Stimulated activated CD8-positive, alpha-beta memory T cell treated with anti-CD3 and anti-CD28 coated beads, Interleukin-4, amount 100 ng/mL, for 4 hours (primary cell): ENCODE measurements at places on chromosomes 5 and 9.

- DNase-seq: no peak
Measured at GRCh38 chr5:177494346-177495195, 2.8 kb downstream of the PDLIM7 start.

DNA sequence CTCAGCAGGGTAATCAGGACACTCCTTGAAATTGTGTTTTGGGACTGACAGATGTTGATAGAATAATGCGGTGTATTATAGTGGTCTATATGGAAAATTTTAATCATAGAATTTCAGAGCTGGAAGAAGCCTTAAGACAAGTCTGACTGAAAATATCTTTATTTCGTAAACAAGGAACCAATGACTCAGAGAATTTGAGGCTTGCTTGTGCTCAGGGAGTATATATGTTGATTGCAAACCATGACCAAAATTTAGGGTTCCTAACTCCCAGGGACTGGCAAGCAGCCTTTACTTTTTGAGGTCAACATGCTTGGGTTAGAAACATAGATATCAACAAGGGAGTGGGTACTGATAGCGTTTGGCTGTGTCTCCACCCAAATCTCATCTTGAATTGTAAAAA lies 287.2 kb downstream of the CD180 start:
- DNase-seq: no peak

GRCh38 chr5:95959888-95960666 lies 1.6 kb downstream of the ELL2 start:
- no peak for DNase-seq

DNA sequence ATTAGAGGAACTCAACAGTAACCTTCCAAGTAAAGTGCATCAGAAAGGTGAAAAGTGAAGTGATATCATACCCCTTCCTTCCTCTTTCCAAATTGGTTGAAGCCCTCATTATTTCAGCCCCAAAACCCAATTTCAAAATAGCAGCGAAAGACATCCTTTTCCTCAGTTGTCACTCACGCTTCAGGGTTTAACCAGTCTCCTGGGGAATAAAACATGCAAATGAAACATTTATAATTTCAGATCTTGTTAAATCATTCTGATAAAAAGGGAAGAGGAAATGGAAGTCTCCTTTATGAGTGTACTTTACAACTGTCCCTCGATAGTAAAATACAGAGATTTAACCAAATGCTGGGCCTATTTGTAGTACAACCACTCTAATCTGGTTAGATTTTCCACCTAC lies 22.5 kb downstream of the TRPM6 start:
- DNase-seq: no peak

GRCh38 chr5:39208471-39208870 lies 10.9 kb downstream of the FYB1 start:
- no peak for DNase-seq

DNA sequence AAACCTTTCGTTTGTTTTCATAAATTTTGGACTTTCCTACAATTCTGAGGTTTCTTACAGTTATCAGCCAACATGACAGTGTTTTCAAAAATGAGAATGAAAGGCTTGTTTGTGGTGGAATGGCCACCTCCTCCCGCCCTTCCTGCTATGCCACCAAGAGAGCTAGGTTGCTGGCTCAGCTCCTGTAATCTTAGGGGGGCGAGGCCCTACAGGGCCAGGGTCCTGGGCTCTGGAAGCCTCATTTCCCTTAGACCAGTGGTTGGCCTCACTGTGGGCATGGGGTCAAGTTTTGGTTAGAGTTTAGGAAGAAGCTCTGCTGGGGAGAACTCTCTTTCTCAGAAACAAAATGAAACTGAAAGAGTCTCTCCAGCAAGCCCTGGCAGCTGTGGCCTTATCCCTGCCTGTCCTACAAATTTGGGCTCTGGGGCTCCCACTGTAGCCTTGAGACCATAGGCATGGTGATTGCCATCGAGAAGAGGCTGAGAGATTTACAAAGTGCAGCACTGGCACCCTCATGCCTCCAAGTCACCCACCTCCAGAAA lies 66.2 kb downstream of the IRX1 start:
- no peak for DNase-seq

GRCh38 chr5:160961038-160961437 lies 109.0 kb upstream of the ATP10B start:
- DNase-seq: no peak

DNA sequence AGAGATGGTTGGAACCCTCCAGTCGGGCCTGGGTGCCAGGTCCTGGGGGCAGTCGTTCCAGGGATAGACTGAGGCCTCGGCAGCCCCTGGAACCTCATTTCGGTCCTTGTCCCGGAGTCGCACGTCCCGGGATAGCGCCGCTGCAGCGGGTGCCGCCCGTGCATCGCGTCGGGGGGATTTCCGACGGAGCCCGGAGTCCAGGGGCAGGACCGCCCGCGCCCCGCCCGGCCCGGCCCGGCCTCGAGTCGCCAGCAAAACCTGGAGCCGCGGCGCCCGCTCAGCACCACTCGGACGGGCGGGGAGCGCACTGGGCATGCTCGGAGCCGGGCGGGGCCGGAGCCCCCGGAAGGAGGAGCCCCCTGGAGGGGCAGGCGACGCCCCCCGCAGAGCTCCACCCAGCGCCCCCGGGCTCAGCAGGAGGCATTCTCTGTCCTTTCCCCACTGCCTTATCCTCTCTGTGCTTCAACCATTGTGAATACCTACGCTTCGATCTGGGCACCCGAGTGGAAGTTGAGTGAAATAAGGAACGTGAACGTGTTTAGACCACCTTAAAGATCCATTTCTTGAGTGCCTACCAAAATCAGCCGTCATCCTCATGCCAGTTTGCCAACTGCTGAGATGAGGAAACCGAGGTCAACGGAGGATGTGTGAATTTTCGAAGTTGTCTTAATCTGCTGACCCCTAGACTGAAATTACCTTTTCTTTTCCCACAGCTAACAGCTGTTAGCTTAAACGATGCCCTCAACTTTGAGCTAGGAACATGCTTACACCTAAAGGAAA lies 1.7 kb upstream of the PTPN3 start:
- no peak for DNase-seq

DNA sequence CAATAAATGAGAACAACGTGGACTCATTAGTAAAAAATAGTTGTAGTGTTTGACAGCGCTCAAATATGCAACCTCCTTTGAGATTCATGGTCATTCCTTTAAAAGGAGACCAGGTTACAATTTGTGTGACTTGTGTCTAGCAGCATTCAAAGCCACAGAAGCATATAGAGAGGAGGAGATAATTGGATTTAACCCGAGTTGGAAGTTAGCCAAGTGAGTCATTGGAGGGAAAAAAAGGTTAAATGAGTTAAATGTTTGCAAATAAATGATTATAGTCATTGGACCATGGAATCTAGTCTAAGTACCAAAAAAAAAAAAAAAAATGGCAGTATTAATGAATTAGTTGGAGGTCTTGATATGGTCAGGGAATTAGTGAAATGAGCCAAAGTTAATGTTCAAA lies 90.9 kb downstream of the ITGA1 start:
- no peak for DNase-seq

- DNase-seq: no peak
Measured at GRCh38 chr9:138053996-138054752, 176.6 kb downstream of the CACNA1B start.

DNA sequence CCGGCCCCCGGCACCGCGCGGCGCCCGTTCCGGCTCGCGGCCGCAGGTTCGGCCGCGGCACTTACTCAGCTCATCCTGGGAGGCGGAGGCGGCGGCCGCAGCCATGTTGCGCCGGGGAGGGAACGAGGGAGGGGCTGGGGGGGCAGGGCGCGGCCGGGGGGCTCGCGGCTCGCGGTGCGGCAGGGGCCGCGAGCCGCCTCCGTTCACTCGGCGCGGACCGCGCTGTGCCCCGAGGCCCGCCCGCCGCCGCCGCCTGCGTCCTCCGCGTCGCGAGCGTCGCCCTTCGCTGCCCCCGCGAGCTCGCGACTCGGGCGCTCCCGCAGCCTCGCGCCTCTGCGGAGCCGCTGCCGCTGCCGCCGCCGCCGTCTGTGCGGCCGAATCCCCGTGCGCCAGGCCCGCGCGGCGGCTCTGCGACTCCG lies 735 bp downstream of the ECPAS start:
- peak; percentile 8 for DNase-seq

DNA sequence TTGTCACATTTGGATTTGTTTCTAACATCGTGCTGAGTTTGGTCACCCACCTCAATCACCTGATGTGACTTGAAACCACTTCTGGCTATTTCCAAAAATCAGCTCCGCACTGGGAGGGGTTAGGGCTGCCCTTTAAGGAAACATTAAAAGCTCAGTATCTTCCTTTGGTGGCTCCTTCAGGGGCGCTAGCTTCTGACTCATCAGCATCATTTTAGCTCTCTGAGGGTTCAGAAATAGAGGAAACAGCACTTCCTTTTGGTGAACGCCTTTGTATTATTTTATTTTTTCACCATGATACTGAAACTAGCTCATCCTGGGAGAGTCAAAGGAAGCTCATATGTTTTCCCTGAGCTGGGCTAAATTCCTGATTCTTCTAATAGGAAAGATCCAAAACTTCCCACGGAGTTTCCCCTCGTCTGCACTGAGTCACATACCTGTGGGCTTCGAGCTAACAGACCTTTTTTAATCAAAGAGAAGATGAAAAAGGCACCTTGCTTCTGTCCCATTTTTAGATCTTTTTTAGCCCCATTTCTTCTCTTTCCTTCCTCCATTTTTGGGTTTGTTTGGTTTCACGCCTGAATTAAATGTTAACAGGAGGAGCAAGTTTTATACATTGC lies 48.2 kb downstream of the ROPN1L start:
- DNase-seq: no peak

GRCh38 chr5:963310-963672 lies 45.3 kb upstream of the NKD2 start:
- DNase-seq: no peak

DNA sequence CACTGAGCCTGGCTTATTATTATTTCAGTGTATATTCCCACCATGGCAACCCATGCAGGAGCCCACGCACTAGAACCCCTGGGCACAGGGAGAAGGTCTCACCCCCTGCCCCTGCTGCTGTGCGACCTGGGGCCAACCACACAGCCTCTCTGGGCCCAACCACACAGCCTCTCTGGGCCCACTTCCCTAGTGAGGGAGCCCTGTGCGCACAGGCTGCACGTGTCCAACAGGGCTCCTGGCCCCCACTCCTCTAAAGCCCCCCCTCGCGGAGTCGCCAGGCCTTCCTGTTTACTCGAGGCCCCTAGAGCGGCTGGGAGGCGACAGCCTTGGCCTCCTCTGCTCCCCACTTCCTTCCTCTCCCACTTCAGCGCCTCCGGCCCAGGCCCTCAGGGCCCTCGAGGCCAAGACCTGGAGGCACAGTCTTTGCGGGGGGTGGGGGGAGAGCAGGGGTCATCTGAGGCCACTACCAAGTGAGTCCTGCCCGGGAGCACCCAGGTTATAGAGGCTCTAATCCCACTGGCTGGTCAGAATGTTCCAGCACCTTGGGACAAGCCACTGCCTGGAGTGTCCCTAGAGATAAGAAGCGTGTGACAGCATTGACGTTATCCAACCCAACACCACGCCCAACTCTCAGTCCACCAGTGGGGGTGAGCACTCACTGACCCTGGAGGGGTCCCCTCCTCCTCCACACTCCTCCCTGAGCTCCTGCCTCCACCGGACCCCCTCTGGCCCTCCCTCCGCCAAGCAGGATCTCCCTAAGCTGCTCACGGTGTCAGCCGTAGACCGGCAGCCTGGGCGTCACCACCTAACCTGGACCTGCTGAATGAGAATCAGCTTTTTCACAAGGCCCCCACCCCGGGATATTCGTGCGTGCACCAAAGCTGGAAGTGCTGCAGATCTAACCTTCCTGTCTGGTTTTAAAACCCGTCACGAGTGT lies 7.9 kb upstream of the ENG start:
- DNase-seq: no peak

DNA sequence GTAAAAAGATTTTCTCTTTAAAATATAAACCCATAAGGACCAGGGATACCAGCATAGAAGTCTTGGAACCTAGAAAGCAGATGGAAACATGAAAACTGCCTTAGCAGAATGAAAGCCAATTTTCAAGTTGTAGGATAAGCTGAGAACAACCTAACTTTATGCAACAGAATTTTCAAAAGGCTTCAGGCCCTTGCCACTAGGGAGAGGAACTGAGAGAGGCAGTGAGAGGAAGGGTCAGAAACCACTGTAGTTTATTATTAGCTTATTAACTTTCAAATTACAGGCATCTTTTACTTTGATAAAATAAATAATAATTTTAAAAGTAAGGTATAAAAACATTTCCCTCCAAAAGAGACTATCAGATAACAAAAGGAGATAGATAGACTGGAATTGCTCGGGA lies 33.4 kb downstream of the FAM81B start:
- no peak for DNase-seq

GRCh38 chr5:81717860-81718259 lies 33.0 kb downstream of the SSBP2 start:
- no peak for DNase-seq

- no peak for DNase-seq
Measured at GRCh38 chr9:1429297-1429696, 379.1 kb downstream of the DMRT2 start.

GRCh38 chr5:9174446-9174845 lies 371.4 kb downstream of the SEMA5A start:
- DNase-seq: no peak

DNA sequence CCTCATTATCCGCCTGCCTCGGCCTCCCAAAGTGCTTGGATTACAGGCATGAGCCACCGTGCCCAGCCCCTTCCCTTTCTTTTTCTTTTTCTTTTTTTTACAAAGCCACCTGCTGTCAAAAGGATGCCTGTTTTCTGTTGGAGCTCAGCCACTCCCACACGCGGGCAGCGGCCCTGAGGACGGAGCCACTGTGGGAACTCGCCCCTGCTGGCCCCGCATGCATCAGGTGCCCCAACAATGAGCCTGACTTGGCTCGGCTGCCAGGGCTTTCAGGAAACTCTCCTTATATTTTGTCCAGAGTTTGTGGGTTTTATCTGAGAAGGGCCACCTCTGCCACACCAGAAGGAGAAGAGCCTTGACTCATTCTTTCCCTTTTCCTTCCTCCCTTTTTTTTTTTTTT lies 37.1 kb upstream of the LRRC14B start:
- no peak for DNase-seq

GRCh38 chr5:14821100-14821845 lies 50.3 kb downstream of the ANKH start:
- no peak for DNase-seq

- no peak for DNase-seq
Measured at GRCh38 chr5:72355706-72356299, 35.6 kb downstream of the PTCD2 start.

DNA sequence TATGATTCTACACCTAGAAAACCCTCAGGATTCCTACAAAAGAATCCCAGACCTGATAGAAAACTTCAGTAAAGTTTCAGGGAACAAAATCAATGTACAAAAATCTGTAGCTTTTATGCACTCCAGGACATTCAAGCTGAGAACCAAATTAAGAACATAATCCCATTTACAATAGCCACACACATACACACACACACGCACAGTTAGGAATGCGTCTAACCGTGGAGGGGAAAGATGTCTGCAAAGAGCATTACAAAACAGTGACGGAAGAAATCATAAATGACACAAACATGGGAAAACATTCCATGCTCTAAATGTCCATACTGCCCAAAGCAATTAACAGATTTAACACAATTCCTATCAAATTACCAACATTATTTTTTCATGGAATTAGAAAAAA lies 51.4 kb upstream of the CAST start:
- DNase-seq: no peak

GRCh38 chr5:172901012-172901780 lies 58.0 kb upstream of the RPL26L1 start:
- DNase-seq: no peak

GRCh38 chr5:115626445-115626823 lies 598 bp upstream of the TMED7 start:
- no peak for DNase-seq

- no peak for DNase-seq
Measured at GRCh38 chr9:132141344-132141947, 20.4 kb upstream of the NTNG2 start.
